DMS153 (cell line): ENCODE measurements at places on chromosomes 6 and 20.
A peak's percentile ranks its signal among the peaks of the same experiment; 100 is the strongest.

- peak; percentile 21 for DNase-seq
Observed at GRCh38 chr6:30169658-30170614, 6.6 kb downstream of the TRIM15 start.

DNA sequence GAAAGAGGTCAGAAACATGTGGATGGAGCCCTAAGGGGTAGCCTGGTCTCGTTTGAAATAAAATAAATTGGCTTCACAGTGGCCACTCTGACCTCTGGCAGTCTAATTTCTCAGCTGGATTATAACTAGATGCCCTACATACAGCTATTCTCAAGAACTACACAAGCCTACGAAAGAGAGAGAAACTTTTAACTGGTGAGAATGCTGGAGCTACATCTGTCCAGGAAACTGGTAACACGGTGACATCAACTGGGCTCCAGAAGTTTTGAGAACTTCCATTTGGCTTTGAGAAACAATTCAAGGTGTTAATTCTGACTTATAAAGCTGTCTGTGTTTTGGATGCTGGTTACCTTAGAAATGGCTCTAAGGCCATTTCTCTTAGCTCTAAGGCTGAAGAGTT is 187.3 kb upstream of the TENT5A start:
- no peak for DNase-seq

DNA sequence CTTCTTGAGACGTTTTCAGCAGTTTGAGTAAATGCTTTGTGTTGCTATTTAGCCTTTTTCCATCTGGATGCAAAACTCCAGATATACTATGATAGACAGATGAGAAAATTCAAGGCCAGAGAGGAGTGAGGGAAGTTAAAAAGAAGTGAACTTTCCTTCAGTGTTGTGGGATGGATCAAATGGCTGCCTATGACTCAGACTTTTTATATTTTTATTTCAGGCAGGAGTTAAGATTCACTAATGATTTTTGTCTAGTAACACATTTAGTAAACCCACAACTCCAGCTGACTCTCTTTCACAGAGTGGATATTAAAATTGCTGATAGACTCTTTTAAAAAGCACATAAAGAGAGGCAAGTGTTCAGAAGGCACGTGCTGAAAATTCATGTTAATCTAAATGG is 23.2 kb upstream of the PTCHD4 start:
- no peak for DNase-seq

- DNase-seq: peak; percentile 96
Observed at GRCh38 chr6:140957386-140957785, 1175.3 kb upstream of the GJE1 start.

DNA sequence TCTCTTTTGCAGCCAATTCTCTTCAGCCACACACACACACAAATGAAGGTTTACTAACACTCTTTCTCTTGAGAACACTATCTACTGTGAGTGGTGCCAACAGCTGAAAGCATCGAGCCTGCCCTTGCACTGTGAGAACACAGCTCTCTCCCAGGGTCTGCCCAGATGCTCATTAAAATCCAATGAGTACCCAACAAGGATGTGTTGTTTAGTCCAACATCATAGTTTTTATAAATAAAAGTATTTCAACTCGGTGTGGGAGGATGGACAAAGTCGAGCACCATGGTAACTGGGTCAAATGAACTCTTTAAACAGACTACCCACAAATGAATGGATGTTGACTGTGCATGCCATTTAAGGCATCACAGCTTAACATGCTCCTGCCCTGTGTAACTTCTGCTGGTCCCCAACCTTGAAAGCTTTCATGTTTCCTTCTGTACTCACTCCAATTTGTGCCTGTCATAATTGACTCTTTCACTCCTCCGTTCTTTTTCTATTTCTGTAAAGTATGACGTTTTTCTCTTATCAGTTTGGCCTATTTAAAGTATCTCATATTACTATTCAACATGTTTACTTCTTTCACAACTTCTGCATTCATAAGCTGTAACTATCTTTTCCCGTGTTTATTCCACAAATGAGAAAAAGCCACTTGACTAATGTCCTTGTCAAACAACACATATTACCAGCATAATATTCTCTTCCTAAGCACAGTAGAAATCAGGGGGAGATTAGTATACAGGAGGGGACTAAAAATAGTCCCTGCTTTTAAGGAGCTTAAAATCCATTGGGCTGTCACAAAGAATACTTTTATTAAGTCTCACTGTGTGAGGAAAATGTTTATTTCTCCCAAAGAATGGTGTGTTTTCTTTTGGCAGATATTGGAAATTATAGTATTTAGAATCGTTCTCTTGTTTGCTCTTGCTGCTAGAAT is 215.4 kb downstream of the RFPL4B start:
- DNase-seq: no peak

GRCh38 chr6:116229287-116229913 is 24.5 kb downstream of the TSPYL4 start:
- no peak for DNase-seq

DNA sequence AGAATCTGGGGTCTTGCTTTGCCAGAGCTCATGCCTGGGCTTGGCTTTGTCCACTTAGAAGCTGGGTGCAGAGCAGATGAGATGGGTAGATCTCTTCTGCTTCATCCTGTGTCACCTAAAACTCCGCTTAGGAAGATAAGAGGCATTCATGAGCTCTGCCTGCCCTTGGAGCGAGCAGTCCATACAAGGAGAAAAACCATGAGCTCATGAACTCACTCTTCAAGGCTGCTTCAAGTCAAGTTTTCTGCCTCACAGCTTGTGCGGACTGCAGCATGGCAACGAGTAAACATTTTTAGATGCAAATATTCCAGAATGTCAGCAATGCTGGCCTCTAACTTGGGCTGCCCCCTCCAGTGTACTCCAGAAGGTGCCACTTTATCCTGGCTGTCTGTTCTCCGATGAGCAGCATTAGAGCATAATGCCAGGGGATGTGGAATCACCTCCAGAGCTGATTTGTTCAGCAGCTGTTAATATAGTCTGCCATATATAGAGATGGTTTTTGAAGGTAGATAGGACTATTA is 10.7 kb upstream of the UQCC2 start:
- DNase-seq: no peak

- no peak for DNase-seq
Observed at GRCh38 chr6:6591778-6592465, 3.4 kb downstream of the LY86 start.

DNA sequence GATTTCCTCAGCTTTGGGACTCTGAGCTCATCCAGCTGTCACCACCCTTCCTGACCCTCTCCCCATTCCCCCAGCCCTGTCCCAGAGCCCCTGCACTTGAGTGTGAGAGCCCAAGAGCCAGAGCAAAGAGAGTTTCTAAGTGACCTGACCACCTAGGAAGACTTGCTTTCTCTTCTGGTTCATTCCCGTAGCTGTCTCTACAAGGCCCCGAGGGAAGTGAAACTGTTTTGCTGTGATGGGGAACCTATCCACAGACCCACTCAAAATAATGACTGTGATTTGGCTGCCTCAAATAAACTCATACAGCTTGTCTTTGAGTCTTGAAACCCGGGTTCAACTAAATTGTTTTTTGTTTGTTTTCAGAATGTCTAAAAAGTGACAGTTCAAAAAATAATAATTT is 74.6 kb upstream of the XRN2 start:
- DNase-seq: no peak

DNA sequence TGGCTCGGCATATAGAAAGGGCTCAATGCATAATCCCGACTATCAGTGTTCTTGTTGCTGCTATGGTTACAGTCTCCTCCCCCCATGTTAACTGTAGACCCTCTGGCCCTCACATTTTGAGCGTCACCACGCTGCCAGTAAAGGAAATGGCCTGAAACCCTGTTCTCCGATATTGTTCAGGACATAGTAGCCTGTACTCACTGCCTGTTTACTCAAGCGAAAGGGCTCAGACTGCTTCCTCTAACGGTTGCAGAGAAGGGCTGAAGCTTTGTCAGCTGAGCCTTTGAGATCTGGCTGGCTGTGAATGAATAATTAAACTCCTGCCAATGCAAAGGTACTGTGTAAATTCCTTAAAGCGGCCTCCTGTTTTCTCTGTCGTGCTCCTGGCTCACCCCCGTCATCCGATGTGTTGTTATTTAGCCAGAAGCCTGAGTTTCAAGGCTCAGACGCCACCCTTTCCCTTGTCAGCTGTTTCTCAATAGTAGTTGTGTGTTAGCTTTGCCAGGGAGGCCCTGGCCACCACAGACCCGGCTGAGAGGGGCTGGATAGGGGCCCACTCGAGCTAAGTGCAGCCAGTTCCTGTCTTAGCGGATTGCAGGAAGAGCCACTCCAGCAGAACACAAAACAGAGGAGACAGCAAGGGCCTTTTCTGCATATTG is 31.2 kb upstream of the RALGAPA2 start:
- DNase-seq: peak; percentile 88

DNA sequence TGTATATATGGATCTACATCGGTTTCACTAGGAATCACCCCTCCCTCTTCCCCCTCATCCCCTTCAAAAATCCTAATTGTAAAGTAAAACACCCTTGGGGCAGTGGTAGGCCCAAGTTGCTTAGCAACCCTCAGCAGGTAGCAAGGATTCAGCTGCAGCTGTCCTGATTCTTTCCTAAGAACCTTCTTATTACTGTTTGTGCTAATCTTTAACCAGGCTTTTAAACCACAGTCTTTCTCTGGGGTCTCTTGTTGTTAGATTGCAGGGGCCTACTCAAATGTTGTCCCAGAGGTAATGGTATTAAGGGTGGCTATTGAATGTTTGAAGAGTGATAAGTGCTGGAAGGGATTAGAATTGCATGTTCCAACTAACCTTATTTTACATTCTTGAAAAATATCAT is 46.4 kb downstream of the PRL start:
- DNase-seq: peak; percentile 20

- no peak for DNase-seq
Observed at GRCh38 chr20:63567386-63568169, 6.5 kb downstream of the HELZ2 start.

DNA sequence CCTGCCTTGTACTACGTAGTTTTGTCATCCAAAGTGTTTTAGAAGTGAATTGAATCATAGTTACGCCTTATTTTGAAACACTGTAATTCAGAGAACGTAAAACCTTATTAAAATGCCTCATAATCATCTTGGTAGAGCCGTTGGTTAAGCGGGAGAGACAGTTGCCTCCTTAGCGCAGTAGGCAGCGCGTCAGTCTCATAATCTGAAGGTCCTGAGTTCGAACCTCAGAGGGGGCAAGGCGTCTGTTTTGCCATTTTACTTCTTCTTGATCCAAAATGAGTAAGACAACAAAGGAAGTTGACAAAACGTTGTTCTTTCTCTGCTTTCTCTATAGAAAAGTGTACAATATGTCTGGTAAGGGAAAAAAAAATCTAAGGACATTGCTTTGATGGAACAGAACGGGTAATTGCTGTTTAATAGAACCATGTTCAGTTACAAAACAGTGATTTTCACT is 20.7 kb upstream of the TRIM27 start:
- peak; percentile 37 for DNase-seq

DNA sequence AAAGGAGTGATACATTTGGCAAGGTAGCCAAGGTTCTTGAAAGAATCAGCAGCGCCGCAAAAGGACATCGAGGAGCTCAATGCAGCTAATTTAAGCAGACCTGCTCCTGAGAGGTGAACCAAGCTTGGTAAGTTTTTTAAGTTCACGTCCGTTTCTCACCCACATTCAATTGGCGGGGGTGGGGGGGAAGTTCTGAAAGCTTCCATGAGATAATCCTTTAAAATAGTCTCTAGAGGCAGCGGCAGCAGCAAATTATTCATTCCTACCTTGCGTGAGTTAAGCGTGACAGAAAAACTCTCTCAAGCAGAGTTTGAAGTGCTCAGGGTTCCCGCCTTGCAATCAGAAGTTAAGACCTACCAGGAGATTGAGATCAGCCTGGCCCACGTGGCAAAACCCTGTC is 97.3 kb upstream of the NHSL1 start:
- DNase-seq: no peak

- DNase-seq: no peak
Observed at GRCh38 chr20:54668271-54669039, 193.1 kb downstream of the DOK5 start.

DNA sequence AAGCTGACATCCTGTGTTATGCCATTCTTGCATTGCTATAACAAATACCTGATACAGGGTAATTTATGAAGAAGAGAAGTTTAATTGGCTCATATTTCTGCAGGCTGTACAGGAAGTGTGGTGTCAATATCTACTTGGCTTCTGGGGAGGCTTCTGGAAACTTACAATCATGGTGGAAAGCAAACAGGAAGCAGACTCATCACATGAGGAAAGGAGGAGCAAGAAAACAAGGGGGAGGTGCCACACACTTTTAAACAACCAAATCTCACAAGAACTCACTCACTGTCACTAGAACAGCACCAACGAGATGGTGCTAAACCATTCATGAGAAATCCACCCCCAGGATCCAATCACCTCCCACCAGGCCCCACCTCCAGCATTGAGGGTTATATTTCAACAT is 143.1 kb upstream of the GGTLC1 start:
- no peak for DNase-seq

GRCh38 chr6:18742406-18742805 is 355.3 kb downstream of the RNF144B start:
- no peak for DNase-seq

GRCh38 chr6:112511441-112511840 is 164.3 kb downstream of the RFPL4B start:
- no peak for DNase-seq

GRCh38 chr6:150354754-150355571 is 13.8 kb upstream of the IYD start:
- DNase-seq: no peak

DNA sequence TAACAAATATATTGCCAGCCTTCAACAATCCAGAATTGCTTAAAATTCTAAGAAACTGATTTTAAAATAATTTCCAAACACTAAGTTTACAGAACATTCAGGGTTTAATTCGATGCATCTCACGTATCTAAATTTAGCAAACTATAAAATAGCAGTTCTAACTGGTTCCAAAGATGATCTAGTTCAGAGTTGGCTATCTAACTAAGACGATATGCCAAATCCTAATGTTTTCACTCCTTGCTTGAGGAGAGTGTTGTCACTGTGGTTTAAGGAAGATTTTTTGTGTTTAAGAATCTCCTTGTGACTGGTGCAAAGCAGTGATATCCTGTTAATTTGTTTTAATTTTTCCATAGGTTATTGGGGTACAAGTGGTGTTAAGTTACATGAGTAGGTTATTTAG is 311.5 kb upstream of the ID4 start:
- DNase-seq: no peak

DNA sequence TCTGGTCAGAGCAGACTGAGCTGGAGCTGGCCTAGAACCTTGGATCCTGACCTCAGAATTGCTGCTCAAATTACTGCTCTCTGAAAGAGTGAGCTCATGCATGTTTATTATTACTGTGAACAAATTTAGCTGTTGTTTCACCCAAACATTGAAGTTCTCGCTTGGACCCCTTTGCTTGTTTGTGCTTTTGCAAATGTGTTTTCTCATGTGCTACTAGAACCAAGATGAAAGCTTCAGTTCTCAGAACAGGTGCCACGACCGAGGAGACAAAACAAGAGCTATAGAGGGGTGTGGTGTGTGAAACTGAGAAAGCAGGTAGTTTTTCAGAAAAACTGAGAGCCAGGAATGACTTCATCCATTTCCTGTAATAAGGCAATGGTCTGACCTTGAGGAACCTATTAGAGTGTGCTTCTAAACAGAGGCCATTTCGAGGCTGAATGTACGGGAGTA is 50.0 kb upstream of the ESR1 start:
- no peak for DNase-seq

GRCh38 chr6:163324326-163324687 is 90.2 kb upstream of the QKI start:
- no peak for DNase-seq
